ENCODE measurements at places on chromosomes 6 and 20.

DNA sequence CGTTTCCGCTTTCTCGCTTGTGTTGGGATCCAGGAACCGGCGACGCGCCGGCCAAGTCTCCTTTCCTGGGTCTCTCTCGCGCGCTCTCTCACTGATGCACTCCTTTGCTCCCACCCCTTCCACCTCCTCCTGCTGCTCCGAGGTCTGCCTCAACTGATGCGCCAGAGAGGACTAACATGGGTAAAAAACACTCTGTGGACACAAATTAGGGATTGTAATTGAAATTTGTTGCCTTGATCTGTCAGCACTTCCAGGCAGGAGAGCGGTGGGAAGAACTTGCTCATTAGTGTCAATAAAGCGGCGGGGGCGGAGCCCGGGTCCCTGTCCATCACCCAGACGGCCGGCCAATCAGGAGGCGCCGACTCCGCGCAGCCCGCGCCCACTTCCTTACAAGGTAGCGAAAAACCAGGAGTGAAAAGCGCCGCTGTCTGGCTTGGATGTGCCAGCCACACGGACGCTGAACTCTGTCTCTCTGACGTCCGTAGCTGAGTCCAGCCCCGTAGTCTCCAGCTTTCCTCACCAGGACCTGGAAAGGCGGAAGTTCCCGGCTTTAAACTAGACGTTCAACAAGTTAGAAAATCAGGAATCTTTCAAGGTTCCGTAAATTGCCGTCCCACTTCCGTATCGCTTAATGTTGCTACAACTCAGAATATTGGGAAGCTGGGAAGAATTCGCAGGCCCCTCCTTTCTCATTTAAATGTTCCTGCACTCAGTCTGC, at the start of gene TBX18:
Gene TBX18, minus strand, starts transcription at position 267 of the 718 bp plus-strand sequence. CDS start 417 bp downstream, outside the sequence.
- DNase-seq, result no peak

DNA sequence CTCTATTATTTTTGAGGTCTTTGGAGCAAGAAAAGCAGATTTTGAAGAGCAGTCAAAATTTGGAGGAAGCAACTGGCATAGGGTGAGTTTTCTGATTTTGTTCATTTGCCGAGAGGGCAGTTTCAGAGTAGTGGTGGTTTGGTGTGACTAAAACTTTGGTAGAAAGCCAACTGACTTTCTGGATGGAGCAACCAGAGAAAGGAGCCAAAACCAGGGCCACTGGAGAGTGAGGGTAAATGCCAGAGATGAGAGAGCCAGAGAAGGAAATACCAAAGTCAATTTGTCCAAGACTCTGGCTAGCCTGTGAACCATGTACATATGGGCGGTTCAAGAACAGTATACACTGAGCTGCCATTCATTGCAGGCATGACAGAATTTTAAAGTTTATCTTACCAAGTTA, 40.5 kb upstream of the ZBTB24 start:
- DNase-seq, result no peak

- DNase-seq, result no peak
Observed at GRCh38 chr6:136564180-136564579, 14.0 kb upstream of the MAP7 start.

DNA sequence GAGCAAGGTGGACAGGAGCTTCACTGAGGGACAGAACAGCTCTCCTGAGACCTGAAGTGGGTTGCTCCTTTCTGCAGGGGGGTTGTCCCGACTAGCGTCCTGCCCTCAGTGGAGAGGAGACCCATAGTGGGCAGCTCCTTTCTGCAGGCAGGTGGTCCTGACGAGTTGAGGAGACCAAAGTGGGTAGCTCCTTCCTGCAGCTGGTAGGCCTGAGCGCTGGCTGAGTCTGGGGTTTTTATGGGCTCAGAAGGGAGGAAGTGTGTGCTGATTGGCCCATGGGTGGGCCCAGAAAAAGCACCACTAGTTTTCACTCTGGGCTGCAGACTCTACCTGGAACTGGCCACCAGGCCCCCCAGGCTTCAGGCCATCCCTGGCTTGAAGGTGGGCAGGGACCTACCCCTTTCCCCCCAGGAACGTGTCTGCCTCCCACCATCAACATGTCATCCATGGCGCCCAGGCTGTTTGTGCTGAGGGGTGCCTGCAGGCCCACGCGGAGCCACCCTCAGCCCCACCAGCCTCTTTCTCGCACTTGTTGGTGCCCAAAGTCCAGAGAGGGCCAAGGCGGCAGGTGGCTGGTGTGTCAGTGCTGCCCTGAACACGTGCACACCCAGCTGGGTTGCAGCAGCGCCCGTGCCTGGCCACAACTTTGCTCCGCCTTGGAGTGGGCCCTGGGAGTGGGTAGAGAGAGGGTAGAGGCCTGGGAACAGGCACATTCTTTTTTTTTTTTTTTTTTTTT, 1.6 kb upstream of the DEK start:
- no peak for DNase-seq

DNA sequence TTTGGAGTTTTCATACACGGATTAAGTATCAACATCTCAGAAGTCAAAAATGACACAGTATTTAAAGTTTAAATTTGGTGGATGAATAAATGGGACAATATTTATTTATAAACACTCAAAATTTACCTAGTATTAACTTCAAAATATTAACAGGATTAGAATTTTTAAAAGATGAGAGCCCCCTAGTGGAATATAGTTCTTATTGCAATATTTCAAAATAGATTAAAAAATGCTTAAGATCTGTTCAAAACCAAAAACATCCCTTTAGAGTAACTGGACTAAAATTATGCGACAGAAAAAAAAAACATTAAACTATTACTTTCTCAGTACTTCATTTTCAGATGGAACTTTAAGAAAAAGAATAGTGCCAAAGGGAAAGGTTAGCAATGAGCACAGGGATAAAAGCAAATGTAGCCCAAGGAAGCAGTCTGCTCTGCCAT, 56.6 kb downstream of the SNX14 start:
- no peak for DNase-seq

DNA sequence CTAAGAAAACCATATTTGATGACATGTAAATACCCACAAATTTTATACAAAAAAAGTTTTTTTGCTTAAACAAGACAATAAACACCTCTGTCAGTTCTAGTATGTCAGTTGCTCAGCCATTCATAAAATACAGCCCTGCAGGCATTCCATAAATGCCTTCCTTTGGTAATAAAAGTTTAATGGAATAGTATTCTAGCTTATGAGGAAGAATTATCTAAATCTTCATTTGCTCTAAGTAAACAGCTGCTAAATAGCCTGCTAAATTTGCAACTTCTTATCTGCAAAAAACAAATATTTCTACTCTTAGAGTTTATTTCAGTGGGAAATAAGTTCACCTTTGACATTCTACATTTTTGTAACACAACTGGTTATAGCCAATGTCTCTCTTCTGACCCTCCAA, 108.8 kb downstream of the SMLR1 start:
- no peak for DNase-seq

DNA sequence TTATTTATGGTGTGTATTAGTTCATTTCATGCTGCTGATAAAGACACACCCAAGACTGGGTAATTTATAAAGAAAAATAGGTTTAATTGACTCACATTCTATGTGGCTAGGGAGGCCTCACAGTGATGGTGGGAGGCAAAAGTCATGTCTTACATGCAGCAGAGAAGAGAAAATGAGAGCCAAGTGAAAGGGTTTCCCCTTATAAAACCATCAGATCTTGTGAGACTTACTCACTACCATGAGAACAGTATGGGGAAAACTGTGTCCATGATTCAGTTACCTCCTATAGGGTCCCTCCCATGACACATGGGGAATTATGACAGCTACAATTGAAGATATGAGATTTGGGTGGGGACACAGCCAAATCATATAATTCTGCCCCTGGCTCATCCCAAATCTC, 150.0 kb upstream of the AHI1 start:
- DNase-seq, result no peak

DNA sequence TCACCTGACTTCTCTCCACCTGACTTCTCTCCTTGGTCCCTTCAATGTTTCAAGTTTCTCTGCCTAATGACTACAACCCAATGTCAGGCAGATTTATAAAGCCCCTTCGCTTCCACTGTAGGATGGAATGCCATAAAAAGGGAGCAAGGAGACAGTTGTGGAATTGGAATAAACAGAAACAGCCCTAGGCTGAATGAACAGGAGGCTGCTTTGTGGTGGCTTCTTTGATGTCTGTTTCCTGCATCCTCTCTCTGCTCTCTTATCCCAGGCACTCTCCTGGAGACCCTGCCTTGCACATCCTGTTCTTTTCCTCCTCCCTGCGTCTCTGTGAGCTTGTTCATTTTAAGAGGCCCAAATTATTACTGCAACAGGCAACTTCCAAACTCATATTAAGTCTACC, 16.9 kb downstream of the MUCL3 start:
- DNase-seq, result no peak

DNA sequence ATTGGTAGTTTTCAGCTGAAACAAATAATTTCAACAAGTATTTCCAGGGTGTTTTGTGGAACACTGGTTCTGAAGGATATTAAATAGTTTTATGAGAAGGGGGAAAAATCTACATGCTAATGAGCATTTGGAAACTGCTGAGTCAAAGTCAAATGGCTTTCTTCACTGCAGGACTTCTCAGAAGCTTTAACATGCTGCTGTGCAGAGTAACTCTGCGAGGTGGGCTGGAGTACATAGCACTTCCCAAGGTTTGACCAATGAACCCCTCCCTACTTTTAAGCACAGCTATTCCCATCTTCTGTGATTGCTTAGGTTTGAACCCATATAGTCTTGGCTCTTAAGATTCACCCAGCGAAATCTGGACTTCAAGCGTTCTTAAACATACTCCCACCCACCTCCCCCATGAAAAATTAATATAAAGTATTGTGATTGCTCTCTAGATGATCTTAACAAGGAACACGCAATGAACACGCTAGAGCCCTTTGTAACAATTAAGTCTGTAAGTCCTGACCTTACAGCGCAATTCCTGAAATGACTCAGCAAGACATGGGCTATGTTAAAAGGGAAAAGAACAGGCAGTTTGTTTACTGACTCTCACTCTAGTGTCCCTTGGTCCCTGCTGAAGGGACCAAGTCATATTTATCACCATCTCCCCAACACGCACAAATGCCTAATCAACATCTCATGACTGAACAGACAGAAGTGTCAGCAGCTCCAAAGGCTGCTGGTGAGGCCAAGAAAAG, 105.2 kb downstream of the NFATC2 start:
- DNase-seq, result no peak

DNA sequence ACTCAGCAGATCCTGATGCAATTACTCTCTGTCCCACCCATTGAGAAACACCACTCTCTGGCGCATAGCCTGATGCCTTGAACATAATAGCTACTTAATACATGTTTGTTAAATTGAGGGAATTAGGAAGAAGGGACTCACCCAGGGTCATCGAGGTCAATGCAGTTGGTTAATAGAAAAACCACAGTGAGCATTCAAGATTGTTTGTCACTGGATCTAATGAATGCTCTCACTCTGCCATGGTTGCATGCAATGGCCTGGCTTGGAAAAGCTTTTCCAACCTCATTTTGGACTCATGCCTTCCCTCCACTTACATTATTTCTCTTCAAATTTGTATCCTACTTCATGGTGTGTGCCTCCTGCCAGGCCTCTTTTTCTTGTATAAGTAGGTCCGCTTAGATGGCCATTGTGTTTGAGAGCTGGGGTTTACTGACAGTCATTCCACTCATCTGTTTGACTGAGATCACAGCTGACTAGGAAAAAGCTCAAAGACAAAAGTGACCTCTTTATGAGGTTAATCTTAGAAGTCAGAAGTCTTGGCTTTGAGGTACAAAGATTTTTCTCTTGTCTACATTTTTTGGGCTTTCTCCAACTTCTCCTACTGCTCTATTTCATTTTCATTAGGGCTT, 154.8 kb upstream of the RAB32 start:
- no peak for DNase-seq

- no peak for DNase-seq
Observed at GRCh38 chr6:92879526-92879925, 539.8 kb downstream of the EPHA7 start.
